ENCODE measurements at places on chromosomes 12 and 14.

- DNase-seq: no peak
These were observed 30.3 kb downstream of the WBP11 start for GRCh38 chr12:14772946-14773345.

DNA sequence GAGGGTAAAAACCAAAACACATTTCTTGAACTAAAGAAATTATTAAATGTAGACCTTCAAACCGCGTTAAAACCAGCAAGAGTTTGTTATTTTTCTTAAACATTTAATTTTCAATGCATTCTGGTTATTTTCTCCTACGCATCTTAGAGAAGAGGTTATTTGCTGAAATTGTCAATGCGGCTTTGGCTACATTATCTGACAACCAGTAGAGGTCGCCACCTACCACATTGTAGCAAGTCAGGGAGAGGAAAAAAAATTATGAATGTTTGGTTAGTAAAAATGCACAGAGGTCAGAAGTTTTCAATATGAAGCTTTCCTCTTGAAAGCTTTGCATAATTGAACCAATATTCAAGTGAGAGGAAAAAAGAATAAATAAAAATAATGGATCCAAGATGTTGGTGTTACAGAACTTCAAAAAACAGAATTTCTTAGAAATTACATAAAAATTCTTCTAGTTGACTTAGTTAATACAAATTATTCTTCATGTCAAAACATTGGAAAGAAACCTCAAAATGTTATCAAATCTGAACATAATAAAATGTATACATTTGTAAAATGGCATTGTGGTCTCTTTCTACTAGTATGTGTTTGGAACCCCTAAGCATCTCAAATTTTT, 159.4 kb upstream of the TMTC2 start:
- no peak for DNase-seq

- DNase-seq: no peak
These were observed 24.6 kb downstream of the LIN52 start for GRCh38 chr14:74109369-74109768.

- no peak for DNase-seq
These were observed 1.2 kb downstream of the TAPBPL start for GRCh38 chr12:6452944-6453630.

DNA sequence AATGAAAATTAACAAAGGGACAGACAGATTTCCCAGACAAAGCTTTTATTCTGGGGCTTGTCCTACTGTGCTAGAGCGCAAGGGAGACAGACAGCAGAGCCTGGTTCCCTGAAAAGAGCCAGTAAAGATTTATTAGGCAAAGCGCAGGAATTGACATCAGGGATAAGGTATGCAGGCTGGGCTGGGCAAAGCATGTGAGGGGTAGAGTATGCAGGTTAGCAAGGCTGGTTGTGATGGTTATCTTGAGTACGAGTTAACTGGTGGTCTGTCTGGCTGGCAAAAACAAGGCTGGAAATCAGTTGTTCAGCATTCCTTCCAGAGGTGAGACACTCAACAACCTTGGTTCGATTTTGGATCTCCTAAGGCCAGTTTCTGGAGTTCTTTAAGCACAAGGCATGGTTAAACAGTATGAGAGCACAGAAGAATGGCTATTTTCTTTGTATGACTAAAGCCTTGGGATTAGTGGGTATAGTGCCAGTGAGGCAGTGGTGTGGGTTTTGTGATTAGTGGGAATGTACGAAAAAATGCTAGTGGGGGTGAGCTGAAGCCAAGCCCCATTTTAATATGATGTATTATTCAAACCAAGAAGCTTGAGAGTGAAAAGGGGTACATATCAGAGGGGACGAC, 30.9 kb downstream of the BTBD7 start:
- DNase-seq: no peak

DNA sequence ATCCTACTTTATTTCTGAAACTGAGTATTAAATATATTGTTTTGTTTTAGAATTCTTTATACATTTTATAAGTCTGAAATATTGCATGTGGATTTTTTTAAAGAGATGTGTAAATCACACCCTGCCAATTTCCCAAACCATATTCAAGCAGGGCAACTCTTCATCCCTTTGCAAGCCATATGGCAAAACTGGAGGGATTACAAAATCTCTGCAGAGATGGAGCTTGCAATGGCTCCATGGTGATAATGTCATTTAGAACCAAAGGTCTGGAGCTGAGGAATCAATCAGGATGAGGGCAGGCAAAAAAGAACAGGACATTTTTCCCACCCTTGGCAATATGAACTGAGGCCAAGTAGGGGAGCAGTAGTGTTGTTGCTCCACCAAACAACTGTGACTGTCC, 173.4 kb downstream of the BMP4 start:
- no peak for DNase-seq

DNA sequence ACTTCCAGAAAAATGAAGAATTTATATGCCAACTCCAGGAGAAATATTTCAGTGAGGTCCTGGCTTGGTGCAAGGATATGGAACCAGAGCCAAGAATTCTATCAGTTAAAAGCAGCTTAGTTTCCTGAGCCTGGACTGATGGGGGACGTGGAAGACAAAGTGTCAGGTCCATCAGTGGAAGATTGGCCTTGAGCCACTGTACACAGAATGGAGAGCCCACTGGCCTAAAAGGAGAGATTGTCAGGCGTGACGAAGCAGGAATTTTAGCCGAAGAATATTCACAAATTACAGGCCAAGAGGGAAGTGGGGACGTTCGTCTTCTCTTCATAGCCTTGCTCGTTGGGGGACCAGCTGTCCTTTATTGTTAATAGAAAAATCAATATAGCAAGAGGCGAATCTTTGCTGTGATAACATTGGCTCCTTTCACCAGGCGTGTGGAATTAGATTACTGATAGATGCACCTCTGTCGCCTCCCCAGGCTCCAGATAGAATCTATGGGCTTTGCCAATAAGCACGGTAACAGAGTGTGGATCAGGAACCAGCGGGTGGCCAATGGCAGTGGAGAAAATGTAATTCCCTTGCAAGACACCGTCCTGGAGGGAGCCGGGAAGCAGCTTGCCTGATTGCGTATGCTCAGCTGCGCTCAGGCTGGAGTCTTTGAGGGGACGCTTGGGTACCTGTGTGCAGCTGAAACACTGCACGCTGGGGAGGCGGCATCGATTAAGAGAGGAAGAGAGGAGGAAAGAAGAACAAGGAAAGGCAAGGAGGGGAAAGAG, 56.4 kb downstream of the TMEM132C start:
- no peak for DNase-seq
